ENCODE measurements at places on chromosomes 16 and 17.

- no peak for DNase-seq
These were observed 3.7 kb upstream of the CDC42EP4 start for GRCh38 chr17:73315471-73315870.

- no peak for DNase-seq
These were observed 72.6 kb upstream of the CNEP1R1 start for GRCh38 chr16:49952386-49952785.

DNA sequence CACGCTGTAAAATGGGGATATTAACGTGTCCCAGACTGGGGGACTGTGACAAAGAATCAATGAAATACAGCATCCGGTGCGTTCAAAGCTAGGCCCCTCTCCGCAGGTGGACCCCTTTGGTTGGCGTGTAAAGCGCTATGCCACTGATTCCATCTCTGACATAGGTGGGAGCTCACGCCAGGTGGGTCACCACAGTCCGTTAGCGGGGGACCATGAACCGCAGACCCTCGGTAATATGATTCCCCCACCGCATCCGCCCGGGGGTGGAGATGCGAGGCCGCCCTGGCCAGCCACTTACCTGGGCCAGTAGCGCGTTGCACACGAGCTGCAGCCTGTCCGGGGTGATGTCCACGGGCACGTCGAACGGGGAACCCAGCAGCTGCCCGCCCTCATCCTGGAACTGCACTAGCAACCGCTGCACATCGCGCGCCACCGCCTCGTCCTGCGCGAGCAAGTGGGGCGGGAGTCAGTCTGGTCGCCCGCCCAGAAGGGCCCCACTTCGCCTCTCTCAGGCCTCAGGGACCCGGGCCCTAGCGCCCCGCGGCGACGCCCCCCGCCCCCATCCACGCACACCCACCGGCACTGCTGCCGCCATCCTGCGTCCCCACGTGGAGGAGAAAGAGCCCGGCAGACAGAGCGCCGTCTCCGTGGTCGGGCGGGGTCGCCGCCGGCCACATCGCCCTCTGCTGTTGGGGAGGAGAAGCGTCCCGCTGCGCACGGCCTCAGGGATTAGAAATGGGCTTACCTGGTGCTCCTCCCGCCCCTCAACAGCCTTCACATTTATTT, at the start of gene NLE1:
TSS of gene NLE1 (minus strand) at position 623 of the 786 bp plus-strand sequence. CDS start at position 595, 28 bp downstream.
- DNase-seq: peak; percentile 69

- no peak for DNase-seq
These were observed 4.4 kb upstream of the ARMC7 start for GRCh38 chr17:75105126-75106080.

DNA sequence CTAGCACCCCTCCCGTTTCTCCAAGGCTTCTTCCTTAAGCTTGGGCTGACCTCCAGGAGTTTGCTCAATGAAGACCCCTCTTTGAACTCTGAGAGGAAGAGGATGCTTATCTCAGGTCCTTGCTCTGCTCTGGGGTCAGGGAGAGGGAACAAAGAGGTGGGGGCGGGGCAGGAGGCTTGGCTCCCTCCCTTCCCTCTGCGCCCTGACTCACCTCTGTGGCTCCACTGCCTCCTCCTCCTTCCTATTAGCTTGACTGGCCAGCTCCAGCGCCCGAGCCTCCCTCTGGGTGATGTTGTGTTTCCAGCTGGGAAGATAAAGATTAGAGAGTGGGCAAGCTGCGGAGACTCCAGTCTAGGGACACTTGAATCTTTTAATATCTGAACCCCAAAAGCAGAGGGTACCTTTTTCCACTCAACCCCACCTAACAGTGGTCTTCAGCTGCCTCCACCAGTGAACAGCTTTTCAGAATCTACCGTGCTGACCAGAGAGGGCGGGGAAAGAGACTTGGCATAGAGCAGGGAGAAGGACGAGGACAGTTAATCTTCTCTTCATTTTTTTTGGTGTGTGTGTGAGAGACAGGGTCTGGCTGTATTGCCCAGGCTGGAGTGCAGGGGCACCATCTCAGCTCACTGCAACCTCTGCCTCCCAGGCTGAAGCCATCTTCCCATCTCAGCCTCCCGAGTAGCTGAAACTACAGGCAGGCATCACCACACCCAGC, 6.7 kb downstream of the GIP start:
- no peak for DNase-seq

GRCh38 chr16:84575914-84576313, 42.0 kb downstream of the COTL1 start:
- DNase-seq: no peak
